ENCODE measurements at places on chromosomes 2 and 18.

- no peak for DNase-seq
These were observed 84.9 kb downstream of the DYSF start for GRCh38 chr2:71538241-71538640.

GRCh38 chr18:36942264-36942663 lies 113.3 kb downstream of the KIAA1328 start:
- DNase-seq: peak; percentile 19

- no peak for DNase-seq
These were observed 131.3 kb downstream of the ZNF804A start for GRCh38 chr2:184729581-184729980.

DNA sequence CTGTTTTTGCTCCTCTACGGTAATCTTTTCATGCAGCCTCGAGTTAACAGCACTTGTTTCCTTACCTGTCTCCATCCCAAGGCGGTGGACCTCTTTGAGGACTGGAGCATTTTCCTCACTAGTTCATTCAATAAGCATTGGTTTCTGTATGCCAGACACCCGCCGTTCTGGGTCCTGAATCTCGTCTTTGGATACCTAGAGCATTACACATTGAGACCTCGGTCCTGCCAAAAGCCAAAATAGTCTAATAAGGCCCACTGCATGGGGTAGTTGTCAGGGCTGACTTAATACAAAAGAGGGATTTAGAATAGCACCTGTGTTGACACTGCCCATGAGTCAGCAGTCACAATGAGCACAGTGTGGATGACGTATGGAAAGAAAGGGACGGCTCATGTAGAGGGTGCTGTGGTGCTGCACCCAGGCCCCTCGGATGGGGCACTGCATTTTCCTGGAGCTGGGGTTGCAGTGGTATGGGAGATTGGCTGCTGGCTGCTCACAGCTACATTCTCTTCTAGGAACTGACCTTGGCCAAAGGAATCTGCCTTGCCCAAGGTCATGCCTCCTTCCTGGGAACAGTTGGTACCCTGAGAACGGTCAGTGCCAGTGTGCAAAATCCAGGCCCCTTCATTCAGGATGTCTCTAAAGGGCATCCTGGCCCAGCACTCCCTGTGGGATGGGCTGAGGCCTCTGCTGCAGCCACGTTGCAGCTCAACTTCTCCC lies 126.9 kb upstream of the NCK2 start:
- DNase-seq: no peak

DNA sequence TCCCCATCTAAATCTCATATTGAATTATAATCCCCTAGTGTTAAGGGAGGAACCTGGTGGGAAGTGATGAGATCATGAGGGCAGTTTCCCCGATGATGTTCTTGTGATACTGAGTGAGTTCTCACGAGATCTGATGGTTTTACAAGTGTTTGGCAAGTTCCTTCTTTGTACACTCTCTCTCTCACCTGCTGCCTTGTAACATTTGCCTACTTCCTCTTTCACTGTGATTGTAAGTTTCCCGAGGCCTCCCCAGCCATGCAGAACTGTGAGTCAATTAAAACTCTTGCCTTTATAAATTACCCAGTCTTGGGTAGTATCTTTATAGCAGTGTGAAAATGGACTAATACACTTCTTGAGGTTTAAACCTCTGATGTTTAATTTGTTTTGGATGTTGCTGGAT lies 177.5 kb downstream of the CD8B2 start:
- no peak for DNase-seq

DNA sequence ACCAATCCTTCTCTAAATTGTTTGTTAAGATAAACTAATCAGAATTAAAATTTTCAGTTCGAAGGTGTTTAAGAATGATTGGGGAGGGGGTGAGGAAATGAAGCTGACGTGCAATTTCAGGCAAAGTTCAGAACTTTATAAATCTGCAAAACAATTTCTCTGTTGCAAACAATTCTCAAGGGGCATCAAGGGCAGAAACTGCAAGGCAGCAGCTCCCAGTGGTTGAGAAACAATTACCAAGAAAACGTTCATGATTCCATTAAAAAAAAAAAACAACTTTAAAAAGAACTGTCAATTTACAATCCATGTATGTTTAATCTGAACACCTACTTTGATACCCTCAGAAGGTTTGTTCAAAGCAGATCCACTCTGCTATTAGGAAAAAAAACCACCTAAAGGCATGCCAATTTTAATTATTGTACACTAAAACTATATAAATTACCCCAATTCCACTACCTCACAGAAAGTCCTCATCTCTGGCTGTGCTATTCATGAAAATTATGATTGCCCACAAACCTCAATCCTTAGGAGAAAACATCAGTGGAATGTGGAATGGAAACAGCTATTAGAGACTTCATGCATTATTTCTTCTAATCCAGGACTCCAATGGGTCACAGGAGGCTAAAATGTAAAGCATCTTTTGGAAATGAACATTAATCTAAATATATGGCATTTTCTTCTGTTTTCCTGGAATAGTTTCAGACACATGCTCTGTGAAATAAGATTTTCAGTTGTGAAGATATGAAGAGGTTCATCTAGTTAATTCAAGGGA lies 119.9 kb upstream of the ACVR1C start:
- DNase-seq: no peak
